Adrenal gland (tissue), 19 donors: ENCODE measurements at places on chromosomes 6 and 20. TPM values are rescaled to one million over a fixed set of nuclear protein-coding genes. Genes with fewer than 3 reads are reported as not detected.

MAS1 gene
- total RNA-seq: not detected

TTK gene
- total RNA-seq: 0.63 TPM

MEI4 gene
- total RNA-seq: 2.8 TPM

TREM1 gene
- 0.44 TPM for total RNA-seq

TMEM200A gene
- total RNA-seq: 87.7 TPM

SLC22A2 gene
- total RNA-seq: not detected

RIPK1 gene
- total RNA-seq: 21.4 TPM

FAM162B gene
- total RNA-seq: 3.5 TPM

CAP2 gene
- total RNA-seq: 21.7 TPM

CLPSL2 gene
- total RNA-seq: not detected

TRIM40 gene
- not detected for total RNA-seq

SPAG4 gene
- 14.3 TPM for total RNA-seq

ULBP3 gene
- 15.6 TPM for total RNA-seq

ANGPT4 gene
- 0.06 TPM for total RNA-seq

HLA-A gene
- total RNA-seq: 338 TPM

BANF2 gene
- not detected for total RNA-seq

THBS2 gene
- total RNA-seq: 52.4 TPM

CCM2L gene
- 6.0 TPM for total RNA-seq

LIN28B gene
- total RNA-seq: 0.14 TPM

SF3B5 gene
- 200 TPM for total RNA-seq

ULBP1 gene
- not detected for total RNA-seq

CASS4 gene
- total RNA-seq: 0.87 TPM

CST9 gene
- total RNA-seq: not detected

CNR1 gene
- total RNA-seq: 2.6 TPM

KCNQ5 gene
- total RNA-seq: 1.8 TPM

CCN6 gene
- not detected for total RNA-seq

ZNF512B gene
- 11.4 TPM for total RNA-seq

MICAL1 gene
- 9.7 TPM for total RNA-seq

RIPPLY2 gene
- 0.53 TPM for total RNA-seq

HS3ST5 gene
- total RNA-seq: not detected

SAMD10 gene
- total RNA-seq: 2.5 TPM

CRIP3 gene
- 1.2 TPM for total RNA-seq

UBD gene
- total RNA-seq: not detected

NPEPL1 gene
- total RNA-seq: 20.0 TPM

CLVS2 gene
- 0.08 TPM for total RNA-seq

SMIM13 gene
- 6.5 TPM for total RNA-seq

NR2E1 gene
- 2.3 TPM for total RNA-seq

SCRT2 gene
- not detected for total RNA-seq

ATP6V1G2 gene
- 2.5 TPM for total RNA-seq

SLC22A7 gene
- total RNA-seq: not detected

KHDC1 gene
- total RNA-seq: 0.56 TPM

HLA-E gene
- 667 TPM for total RNA-seq

C6orf58 gene
- total RNA-seq: not detected

ESR1 gene
- 9.4 TPM for total RNA-seq

CNKSR3 gene
- 2.1 TPM for total RNA-seq

KIF6 gene
- total RNA-seq: 0.71 TPM

SLC22A16 gene
- total RNA-seq: not detected

RCAN2 gene
- 2.3 TPM for total RNA-seq

SLC17A2 gene
- not detected for total RNA-seq

CHD6 gene
- total RNA-seq: 54.7 TPM

GTSF1L gene
- not detected for total RNA-seq

ISM1 gene
- total RNA-seq: 0.39 TPM
